NCI-H1930 (cell line): ENCODE measurements at places on chromosomes 5 and 9.

DNA sequence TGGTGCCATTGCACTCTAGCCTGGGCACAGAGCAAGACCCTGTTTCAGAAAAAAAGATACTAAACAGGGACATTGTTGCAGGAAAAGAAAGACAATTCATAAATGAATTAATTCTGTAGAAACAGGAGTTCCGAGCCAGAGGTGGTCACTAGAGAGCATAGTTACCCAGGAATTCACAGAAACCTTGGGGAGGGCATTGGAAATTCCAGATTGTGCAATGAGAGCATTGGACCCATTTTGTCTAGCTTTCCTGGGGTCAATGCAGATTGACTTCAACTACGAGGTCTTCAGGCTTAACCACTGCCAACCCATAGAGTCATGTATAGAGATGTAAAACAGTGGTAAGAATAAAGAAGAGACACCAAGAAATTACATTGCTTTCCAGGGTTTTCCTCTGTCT lies 63.1 kb downstream of the ABHD17B start:
- no peak for DNase-seq

DNA sequence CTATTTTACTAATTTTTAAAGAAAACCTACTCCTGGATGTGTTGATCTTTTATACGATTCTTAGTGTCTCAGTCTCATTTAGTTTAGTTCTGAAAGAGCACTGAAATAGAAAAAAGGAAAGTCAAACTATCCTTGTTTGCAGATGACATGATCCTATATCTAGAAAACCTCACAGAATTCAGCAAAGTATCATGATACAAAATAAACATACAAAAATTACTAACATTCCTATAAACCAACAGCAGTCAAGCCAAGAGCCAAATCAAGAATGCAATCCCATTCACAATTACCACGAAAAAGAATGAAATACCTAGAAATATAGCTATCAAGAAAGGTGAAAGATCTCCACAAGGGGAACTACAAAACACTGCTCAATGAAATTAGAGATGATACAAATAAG lies 225.8 kb upstream of the CDH18 start:
- DNase-seq = no peak

DNA sequence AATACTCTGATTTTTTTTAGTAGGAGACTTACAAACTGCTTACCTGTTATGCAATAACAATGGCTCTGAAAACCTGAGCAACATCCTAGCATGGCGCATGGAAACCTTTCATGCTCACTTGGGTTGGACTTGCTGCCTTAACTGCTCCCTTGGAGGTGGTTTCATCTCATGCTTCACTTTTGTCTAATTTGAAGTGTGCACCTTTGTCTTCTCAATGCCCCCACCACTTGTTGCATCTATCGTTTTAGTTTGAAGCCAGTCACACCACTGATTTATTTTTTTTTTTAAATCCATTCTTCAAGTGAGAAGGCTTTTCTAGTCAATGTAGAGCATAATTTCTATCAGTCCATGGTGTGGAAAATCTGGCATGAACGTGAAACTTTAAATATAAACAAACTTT lies 63.2 kb downstream of the CFAP90 start:
- DNase-seq = no peak

DNA sequence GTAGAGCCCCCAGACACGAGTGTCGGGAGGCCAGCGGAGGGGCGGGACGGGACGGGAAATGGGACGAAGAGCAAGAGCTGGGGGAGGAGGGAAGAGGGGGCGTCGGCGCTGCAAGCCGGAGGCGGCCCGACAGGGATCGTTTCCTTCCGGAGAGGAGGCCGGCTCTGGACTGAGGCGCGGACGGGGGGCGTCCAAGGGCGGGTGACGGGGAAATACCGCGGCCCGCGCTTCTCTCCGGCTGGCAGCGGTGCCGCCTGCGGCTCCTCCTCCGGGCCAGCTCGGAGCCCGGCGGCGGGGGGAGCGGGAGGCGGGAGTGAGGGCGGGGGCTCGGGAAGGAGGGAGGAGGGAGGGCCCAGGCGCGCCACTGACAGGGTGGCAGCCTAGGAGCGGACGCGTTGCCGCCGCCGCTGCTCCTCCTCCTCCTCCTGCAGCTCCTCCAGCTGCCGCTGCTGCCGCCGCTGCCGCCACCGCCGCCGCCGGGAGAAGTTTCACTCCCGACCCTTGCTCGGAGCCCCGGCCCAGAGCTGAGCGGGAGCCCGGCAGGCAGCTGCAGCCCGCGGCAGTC lies at the start of gene CHSY3:
TSS of gene CHSY3 (plus strand) at position 364 of the 565 bp plus-strand sequence.
- peak; percentile 29 for DNase-seq

GRCh38 chr5:146103594-146103993 lies 1.8 kb downstream of the PLAC8L1 start:
- no peak for DNase-seq

DNA sequence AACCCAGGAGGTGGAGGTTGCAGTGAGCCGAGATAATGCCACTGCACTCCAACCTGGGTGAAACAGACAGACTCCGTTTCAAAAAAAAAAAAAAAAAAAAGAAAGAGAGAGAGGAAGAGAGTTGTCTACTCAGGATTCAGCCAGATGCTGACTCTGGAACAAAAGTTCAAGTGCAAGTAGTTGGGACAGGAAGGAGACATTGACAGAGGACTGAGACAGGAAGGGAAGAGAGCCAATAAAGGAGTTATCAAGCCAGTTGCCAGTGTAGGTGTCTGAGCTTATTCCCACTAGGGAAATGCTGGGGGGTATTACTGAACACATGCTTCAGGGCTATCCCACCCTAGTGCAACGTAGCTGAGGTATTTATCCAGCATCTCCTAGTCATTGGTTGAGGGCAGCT lies 147.7 kb upstream of the SLC1A3 start:
- DNase-seq = no peak

GRCh38 chr9:129407905-129408452 lies 212.9 kb downstream of the C9orf50 start:
- no peak for DNase-seq

- peak; percentile 60 for DNase-seq
Measured at GRCh38 chr5:170632985-170633234, 129.1 kb downstream of the KCNIP1 start.

DNA sequence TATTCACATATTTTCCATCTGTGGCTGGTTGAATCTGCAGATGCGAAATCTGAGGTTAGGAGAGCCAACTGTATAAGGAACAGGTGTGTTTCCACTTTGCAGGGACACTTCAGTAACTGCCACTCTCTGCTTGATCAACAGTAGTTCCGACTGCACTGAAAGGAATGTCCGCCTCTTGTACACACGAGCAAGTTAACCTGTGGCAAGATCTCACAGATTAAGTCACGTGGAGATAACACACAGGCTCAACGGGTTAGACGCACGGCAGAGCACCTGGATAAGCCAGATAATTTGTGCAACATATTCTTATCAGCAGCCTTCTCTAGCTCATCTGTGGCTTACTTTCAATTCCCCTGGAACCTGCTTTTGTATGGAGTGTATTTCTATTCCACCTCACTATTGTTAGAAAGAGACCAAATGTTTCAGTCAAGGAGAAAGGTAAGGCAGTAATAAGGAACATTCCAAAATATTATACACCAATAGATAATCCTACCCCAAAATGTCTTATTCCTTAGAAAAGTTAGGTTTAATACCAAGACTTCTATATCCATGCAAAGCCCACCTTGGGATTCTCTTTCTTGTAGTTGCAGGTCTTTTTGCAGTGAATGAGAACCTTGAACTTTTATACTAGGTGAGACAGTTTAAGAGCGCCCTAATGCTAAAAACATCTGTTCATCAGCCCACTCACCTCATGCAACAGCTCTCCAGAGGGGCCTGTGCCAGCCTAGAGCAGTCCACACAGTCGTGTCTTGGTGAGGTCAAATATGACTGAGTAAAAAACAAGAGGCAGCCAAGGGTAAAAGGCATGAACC lies 6.5 kb upstream of the C9 start:
- no peak for DNase-seq

DNA sequence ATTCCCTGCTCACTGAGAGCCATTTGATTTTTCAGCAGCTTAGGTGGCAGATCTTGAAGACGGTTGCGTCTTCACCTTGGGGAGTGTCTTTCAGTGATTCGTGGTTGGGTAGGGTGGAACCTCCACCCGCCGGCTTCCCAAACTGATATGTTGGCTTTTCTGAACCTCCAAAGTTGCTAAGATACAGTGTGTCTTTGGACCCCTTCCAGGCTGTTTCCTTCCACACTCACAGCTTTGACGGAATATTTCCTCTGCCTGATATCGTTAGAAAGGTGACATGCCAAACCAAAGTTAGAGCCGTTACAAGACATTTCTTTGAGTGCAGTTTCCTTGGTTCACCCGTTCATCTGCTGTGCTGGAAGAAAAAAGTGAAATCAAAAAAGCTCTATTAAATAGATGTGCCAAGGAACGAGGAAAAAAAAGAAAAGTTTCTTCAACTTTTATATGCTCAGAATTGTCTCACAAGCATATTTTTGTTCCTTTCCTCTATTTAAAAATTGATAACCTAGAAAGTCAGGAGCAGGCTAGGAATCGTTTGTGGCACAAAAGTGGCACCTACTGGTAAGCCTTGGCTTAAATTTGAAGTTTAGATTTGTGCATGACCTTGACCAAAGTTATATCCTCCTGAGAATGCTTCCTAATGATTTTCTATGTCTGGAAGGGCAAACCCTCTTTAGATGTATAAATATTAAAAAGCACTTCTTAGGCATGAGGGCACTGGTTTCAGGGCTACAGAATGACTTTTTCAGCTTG lies 270.7 kb upstream of the WWC1 start:
- no peak for DNase-seq

DNA sequence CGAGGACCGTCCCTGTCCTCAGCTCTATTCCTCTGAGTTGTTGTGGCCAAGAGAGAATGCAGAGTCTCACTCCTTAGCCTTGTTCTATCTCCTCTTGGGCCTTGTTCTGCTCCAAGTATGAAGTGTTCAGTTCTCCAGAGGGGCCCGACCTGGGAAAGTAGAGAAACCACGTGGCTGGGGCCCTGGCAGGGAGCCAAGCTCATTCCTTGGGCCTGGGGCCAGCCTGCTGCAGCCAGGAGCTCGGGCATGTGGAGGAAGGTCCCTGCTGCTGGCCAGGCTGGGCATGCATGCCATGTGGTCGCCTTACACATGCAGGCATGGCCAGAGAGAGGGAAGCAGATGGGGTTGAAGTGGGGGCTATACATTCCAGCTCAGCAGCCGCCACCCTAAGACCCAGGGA lies 60.7 kb downstream of the COL27A1 start:
- no peak for DNase-seq

DNA sequence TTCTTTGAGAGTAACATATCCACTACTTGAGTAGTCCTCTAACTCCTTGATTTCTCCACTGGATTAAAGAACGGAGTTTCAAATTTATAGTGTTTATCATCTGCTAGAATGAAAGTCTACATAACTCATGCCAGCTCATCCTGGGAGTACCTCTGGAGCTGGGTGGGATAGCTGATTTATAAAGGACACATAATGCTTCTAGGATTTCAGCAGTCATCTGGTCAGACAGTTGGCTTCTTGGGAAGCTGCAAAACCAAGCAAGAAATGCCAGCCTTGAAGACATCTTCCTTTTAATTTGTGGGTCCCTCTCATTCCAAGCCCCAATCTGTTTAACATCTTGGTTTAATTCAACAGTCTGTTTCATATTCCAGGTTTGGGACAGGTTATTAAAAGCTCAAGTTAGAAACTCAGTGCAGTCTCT lies 3.2 kb downstream of the GALNT10 start:
- no peak for DNase-seq
